T-helper 17 cell (primary cell): ENCODE measurements at places on chromosomes 1 and 21.

- no peak for DNase-seq
Measured at GRCh38 chr1:241156231-241156965, 200.6 kb downstream of the RGS7 start.

- no peak for DNase-seq
Measured at GRCh38 chr1:47233186-47233585, 1.2 kb upstream of the TAL1 start.

- DNase-seq = peak; percentile 72
Measured at GRCh38 chr1:153536012-153536670, 350 bp upstream of the S100A6 start.

- DNase-seq = no peak
Measured at GRCh38 chr1:176604461-176604860, 141.5 kb downstream of the PAPPA2 start.

GRCh38 chr1:247409869-247410544 is 6.0 kb upstream of the NLRP3 start:
- no peak for DNase-seq

DNA sequence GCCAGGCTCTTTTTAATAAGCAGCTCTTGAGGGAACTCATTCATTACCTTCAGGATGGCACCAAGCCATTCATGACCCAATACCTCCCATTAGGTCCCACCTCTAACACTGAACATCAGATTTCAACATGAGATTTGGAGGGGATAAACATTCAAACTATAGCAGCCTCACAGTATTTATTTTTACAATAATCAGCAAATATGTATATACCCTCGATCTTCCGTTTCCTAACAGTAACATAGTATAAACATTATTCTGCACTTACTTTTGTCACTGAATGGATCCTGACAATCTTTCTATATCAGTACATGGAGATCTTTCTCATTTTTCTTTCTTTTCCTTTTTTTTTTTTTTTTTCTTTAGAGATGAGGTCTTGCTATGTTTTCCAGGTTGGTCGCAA is 5.4 kb downstream of the CATSPER4 start:
- DNase-seq = no peak

- DNase-seq = no peak
Measured at GRCh38 chr1:231122143-231122542, 39.7 kb upstream of the TRIM67 start.

DNA sequence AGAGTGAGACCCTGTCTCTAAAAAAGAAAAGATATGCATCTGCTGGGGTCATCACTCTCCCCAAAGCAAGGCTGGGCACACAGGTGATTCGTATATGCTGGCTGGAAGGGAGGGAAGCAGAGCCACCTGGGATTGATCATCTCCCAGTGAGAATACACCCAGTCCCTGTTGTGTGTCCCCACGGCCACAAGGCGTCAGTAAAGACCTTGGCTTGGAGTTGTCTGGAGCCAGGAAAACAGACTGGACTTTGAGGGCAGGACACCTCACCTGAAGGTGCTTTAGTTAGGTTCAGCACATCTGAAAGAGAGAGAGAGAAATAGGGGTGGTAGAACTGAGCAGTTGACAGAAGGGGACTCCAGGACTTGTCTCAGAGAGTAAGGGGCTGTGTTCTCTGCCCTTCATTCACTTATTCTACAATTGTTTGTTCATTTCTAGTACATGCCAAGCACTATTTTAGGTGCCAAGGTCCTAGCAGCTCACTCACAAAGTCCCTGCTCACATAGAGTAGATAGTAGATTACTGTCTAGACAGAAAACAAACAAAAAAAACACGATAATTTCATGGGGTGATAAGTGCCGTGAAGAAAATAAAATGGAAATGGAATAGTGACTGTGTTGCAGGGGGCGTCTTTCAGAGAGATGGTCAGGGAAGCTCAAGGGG is 13.5 kb downstream of the CITED4 start:
- no peak for DNase-seq

DNA sequence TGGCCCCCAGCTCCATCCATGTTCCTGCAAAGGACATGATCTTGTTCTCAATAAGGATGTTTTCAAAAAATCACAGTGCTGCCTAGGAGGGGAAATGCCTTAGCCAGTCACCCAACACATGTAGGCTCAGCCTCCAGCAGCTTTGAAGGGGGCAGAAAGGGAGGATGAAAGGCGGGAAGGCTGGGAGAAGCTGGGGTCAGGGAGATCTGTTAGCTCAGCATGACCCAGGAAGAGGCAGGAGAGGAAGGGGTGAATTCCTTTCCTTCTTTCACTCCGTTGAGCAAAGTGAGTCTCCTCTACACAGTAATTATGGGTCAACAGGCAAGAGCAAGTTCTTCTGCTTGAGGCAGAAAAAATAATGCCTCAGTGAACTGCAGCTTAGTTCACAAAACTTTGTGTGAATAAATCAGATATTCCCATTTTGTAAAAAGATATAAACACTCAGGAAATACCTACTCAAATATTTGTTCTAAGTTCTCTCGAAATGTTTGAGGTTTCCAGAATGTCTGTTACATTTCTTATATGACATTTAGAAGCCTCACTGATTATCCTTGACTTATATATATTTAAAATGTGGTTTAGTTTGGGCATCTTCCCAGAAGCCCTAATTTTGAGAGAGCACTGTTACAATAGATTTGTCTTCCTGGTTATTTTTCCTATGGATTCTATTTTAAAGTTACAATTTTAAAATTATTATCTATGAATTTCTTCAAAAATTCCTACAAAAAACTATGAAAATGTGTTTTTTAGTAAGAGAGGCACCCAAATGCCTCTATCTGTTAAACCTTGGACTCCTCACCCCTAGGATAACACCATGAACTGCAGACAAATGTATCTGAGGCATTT is 116.8 kb downstream of the KCNJ6 start:
- DNase-seq = no peak

GRCh38 chr1:44575396-44575795 is 98.9 kb downstream of the TMEM53 start:
- no peak for DNase-seq

GRCh38 chr1:229857585-229857984 is 209.5 kb upstream of the GALNT2 start:
- no peak for DNase-seq

DNA sequence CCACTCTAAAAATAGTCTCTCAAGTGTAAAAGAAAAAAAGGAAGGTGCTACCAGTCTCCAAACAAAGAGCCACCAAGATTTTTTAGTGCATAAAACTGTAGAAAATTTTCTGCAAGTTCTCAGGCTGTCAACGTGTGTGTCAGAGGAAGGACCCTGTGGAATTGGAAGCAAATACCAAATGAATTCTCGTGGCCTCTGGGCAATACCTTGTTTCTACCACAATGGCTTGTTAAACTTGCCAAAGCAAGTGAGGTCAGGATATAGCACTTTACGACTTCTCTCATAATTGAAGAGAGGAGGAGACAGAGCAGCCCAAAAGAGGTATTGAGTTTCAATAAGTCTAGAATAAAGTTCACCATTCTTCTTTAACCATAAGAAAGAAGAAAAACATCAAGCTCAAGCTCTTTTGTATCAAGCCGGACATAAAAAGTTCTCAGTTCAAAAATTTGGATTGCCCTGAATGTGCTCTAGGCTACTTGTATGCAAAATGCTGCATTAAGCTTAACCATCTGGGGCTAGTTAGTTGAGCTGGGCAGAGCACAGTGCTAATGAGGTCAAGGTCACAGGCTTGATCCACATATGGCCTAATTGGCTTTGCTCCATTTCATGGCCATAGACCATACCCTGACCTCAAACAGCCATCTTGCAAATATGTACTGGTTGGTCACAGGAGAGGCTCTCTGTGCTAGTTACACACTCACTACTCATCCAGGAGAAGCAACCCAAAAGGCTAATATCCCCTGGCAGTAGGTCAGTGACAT is 60.5 kb downstream of the TBX15 start:
- DNase-seq = no peak

DNA sequence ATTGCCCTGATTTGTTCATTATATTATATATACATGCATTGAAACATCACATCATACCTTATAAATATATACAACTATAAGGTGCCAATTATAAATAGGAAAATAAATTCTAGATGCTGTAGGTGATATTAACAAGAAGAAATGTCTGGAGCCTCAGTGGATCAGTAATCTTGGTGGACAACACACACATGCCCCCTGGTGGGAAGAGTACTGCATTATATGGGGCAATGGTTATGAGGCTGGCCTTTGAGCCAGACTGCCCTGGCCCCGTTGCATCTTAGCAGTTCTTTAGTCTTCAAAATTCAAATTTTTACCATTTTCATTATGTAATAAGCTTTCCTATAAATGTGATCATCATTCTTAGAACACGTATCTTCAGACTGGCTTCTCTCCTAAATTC is 335.0 kb upstream of the GREM2 start:
- no peak for DNase-seq

DNA sequence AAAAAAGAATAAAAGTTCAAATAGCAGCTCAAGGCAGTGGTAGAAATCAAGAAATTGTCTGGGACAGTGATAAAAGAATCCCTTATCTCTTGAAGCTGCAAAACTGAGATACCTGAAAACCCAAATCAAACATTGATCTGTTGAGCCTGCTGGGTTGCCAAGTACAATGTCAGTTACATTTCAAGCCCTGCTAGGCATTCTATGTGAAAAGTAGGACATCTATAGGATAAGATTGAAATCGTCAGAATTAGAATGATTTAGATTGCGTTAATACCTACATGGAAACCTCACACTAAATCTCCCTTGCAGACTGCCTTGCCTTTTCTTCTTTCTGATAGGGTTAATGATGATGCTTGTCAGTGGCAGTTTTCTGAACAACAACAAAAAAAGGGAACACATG is 1684.4 kb upstream of the B3GALT2 start:
- no peak for DNase-seq

DNA sequence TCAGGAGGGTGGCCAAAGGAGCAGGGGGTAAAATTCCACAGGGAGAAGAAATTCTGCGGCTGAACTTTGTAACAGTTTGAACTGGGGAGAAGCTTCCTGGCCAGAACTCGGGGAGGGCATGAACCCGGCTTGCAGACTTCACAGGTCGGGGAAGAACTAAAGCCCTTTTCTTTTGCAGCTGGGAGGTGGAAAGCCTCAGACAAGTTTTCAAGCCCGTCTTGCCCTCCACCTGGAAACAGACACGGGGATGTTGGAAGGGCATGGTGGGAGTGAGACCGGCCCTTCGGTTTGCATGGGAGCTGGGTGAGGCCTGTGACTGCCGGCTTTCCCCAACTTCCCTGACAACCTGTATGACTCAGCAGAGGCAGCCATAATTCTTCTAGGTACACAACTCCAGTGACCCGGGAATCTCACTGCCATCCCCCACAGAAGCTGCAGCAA is 11.3 kb downstream of the THEM4 start:
- DNase-seq = peak; percentile 16

DNA sequence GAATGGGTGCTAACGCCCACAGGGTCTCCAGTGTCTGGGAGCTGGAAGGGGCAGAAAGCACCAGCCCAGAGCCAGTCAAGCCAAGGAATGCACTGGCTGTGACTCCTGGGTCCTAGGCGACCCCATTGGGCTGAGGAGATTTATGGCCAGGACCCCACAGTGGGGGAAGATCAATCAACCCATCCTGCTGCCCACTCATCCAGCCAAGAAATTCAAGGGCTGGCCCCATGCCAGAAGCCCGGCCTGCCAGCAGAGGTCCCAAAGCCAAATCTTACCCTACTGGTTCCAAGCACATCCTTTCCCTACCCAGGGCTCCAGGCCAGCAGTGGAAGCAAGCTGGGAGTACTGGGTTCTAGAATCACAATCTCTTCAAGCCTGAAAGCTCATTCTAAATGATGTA is 6.8 kb upstream of the PDZK1IP1 start:
- no peak for DNase-seq

DNA sequence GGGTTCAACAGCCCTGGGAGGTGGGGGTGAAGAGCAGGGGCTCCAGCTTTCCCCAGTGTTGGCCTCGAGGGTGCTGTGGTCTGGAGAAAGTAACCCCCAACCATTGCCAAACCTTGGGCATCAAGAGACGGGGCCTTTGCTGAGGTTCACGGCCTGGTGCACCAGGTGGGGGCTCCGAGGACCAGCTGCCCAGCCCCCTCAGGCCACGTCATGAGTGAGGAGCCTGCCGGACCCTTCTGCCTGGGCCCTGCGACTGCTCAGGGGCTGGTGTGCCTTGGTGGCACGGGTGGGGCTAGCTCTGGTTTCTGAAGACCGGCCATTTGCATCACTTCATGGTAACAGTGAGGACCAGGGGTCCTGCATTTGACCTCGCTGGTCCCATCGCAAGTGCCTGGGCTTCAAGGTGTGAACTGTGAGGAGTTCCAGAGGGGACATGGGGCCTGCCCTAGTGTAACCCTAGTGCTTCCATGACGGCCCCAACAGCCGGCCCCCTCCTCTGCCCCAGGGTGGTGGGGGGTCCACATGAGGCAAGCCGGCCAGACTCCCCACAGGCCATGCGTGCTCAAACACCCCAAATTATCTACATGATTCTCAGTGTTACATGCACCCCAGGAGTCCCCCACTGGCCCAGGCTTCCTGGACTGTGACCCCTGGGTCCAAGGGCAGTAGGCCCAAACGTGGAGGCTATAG is 13.5 kb downstream of the MORN1 start:
- DNase-seq = no peak

- DNase-seq = no peak
Measured at GRCh38 chr1:64047549-64047996, 155.8 kb upstream of the UBE2U start.

- no peak for DNase-seq
Measured at GRCh38 chr1:107413546-107413945, 272.7 kb downstream of the NTNG1 start.

- no peak for DNase-seq
Measured at GRCh38 chr21:27466140-27466539, 499.3 kb upstream of the ADAMTS5 start.

DNA sequence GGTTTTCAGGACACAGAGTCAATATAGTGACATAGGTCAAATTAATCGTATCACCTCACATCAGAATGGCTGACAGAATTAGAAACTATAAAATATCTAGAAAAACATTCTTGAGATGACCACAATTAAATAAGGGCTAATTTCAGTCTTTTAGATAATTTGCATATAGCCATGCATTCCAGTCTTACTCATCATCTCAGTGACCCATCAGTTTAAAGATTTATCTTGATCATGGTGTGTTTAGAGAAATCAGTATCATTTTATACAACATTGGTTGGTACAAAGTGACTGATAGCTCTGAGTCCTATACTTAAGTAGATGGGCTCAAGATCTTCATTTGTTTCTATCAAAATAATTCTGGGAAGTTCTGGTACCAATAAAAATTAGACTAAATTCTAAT is 262.3 kb upstream of the SNX7 start:
- DNase-seq = no peak

DNA sequence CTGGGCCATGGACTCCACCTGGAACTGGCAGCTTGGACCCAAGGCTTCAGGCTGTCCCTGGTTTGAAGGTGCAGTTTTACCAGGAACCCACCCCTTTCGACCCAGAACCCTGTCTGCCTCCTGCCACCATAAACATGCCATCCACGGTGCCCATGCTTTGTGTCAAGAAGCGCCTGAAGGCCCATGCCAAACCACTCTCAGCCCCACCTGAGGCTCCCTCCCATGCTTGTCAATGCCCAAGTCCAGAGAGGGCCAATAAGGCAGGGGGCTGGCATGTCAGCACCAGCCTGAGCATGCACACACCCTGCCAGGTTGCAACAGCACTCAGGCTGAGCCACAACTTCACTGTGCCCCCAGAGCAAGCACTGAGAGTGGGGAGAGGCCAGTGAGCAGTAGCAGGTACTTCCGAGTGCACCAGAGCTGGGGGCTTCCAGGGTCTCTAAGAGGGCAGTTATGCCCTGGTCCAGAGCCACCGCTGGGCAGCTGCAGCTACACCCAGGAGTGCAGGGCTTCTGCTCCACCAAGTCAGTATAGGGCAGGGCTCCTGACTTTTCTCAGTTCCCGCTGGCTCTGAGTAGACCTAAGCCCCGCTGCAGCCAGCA is 1256.0 kb downstream of the AMY1C start:
- DNase-seq = no peak
